ENCODE measurements at places on chromosomes 11 and 22.

GRCh38 chr11:85115798-85116197 lies 511.3 kb downstream of the DLG2 start:
- DNase-seq, result no peak

DNA sequence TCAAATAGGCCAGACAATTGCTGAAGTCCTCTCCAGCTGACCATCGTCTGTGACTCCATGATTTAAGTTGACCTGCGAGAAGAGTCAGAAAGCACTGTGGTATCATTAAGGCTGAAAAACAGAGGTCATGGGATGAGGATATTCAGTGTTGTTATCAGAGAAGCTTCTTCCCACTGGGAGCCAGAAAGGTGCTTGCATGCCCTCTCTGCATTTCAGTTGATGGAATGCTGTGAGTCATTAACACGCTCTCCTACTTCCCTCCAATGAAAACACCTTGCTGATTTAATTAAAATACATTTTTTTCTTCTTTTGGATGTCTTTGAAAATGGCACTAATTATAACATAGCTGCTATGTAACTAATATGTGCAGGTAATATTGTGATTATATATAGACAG lies 667.0 kb downstream of the NTM start:
- no peak for DNase-seq

DNA sequence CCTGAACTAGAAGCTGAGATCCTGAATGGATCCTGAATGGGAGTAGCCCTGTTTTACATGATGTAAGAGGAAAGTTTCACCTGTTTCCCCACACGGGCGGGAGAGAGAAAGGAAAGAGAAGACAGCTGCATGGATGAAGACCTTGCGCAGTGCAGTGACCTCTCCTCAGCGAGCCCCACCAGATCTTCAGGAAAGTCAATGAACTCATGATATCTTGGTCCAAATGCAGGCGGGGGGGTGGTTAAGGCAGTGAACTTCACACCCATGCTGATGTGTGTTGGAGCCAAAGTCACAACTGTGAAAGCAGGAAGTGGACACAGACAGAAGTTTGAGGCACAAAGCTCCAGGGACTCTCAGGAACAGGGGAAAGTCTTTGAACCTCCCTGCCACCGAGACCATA lies 8.6 kb upstream of the FJX1 start:
- no peak for DNase-seq

DNA sequence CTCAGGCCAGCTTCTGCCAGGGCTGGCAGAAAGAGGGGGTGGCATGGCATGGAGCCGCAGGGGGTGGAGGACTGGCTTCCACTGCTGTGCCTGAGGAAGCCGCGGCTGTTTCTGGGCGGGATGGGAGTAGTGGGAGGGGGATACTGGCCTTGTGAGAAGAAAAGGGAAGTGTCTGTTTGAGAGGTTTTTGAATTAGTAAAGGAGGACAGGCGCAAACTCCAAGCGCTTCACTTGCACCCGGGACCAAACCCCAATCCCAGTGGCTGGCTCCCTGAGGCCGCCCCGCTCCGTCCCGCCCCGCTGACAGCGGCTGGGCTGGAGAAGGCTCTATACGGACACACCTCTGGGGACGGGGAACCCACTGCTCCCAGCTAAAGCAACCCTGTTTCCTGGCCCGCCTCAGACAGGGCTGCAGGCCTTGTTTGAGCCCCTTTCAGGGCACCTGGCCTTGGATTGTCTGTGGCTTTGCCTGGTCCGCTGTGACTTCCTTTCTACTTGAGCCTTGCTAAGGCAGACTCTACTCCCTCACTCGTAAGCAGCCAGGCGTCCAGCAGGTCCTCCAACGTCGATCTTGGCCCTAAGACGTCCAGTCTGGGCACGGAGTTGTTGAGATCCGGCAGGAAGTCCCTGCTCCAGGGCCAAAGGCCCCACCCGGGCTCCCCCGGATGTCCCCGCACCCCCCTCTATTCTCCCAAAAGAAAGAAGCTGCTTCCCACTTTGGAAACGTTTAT lies 2.2 kb downstream of the APOA1 start:
- DNase-seq, result no peak

GRCh38 chr11:12377824-12378593 lies 638 bp downstream of the PARVA start:
- peak; percentile 82 for DNase-seq

DNA sequence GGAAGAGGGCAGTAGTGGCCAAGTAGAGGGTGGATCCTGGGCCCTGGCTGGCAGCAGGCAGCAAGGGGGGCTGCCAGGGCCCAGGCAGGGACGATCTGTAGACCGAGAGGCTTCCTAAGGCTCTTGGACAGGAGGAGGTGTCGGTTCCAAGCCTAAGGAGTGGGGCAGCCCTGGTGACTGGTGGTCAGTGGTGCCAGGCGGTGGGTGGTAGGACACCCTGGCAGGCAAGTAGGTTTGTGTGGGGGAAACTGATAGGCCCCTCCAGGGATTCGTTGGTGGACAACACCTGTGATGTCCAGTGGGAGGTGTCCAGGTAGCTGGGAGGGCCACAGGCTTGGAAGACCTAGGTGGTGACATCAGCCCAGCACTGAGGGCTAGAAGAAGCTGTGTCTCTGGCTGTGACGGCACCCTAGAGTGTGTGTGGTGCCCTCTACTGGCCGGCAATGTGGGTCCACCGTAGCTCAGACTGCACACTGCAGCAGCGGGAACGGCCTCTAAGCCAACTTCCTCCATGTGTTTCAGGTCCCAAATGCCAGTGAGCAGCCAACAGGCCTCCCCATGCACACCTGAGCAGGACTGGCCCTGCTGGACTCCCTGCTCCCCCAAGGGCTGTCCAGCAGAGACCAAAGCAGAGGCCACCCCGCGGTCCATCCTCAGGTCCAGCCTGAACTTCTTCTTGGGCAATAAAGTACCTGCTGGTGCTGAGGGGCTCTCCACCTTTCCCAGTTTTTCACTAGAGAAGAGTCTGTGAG lies 9.4 kb upstream of the SAMM50 start:
- peak; percentile 55 for DNase-seq

DNA sequence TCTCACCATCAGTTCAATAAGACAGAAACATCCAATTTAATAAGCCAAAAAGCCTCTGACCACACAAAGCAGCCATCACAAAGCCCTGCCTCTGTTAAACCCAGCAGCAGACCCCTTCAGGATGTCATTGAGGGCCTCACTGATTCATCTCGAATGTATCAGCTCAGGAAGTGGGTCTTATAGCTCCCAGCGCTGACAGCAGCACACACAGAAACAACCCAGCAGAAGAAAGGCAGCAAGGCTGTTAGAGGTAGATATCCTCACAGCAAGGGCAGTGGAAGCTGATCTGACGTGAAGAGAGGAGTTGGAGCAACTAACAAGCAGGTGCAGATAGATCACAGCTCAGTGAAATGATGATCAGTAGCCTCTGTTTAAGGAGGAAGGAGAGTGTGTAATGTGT lies 86.2 kb upstream of the NCAM1 start:
- DNase-seq, result no peak

GRCh38 chr22:17855572-17856290 lies 81.5 kb upstream of the BID start:
- no peak for DNase-seq

- no peak for DNase-seq
These were observed 9.9 kb downstream of the STK33 start for GRCh38 chr11:8584082-8584481.

GRCh38 chr11:61911701-61912529 lies 5.5 kb downstream of the RAB3IL1 start:
- DNase-seq, result no peak

- DNase-seq, result peak; percentile 8
These were observed 1.7 kb downstream of the RASGRP2 start for GRCh38 chr11:64742087-64742888.

DNA sequence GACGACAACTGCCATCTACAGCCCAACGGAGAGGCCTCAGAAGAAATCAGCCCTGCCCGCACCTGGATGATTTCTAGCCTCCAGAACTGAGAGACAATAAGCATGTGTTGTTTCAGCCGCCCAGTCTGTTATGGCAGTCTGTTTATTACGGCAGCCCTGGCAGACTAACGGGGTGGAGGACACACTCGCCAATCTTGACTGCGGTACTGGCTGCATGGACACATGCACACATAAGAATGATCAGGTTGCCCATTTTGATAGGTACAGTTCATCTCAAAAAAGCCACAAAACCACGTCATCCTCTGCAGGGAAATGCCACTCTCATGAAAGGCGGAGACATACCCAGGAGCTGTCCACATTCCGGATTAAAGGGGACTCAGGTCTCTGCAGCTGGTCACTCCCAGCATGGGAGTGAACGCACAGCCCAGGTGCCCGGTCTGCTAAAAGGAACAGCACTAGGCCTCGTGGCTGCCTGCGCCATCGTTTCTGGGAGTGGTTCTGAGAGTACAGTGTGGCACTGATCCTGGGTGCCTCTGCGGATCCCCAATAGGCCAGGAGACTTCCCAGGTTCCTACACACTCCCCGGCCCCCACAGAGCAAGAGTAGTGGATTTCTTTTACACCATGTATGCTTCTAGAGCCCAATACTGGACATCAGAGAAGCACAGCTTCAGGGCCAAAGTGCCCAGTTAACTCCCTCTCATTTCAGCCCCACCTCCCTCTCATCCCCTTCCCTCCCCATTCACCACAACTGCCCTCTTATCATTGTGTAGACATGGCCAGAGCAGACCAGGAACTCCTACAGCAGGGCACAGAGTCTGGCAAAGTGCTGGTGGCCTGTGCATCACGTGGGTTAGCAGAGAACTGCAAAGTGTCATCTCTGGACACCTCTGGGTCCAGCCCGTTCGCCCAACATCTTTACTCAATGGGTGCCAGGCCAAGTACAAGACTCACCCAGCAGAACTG lies 11.7 kb upstream of the COMT start:
- DNase-seq, result no peak

GRCh38 chr11:106442032-106442431 lies 364.6 kb downstream of the AASDHPPT start:
- DNase-seq, result no peak

DNA sequence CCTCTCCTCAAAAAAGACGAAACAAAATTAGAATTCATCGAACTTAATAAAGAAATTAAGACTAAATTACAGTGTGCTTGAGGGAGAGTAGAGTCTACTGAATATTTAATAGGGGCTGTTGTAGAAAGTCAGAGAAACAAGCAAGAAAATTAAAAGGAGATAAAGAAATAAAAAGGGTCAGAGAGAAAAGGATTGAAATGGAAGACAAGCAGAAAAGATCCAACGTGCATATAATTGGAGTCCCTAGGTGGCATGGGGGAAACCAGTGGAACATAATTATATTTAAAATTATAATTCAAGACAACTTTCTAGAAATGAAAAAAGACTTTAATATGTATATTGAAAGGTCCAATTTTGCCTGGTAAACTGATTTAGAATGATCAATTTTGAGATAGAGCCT lies 74.3 kb downstream of the ACER3 start:
- peak; percentile 8 for DNase-seq

GRCh38 chr22:42805998-42806830 lies 50.9 kb downstream of the ARFGAP3 start:
- no peak for DNase-seq

- DNase-seq, result no peak
These were observed 99.8 kb upstream of the OLFML1 start for GRCh38 chr11:7385532-7385931.

DNA sequence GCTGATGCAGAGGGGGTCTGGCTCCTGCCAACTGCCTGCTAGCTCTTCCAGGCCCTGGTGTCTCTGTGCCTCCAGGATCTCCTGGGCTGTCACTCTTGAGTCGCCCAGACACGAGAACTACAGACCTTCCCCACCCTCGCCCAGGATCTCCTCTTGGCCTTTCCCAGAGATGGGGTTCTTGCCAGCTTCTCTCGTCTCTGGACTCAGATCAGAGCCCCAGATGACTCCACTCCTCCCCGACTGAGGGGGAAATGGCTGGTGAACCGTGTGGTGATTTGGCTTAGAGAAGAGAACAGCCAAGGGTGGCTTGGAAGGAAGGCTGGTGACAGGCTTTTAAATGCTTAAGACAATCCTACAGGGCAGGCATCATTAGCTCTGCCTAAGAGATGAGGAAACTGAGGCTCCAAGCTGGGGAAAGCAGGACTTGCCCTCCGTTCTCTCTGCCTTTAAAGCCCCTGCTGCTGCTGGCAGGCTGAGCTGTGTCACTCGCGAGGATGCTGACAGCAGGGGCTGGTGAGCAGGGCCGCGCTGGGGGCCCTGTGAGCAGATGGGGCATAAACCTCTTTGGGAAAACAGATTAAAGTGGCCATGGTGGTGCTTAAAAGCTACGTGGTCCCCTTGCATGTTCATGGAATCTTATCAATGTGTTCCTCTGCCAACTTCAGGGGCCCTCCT lies 90.3 kb upstream of the THY1 start:
- no peak for DNase-seq

GRCh38 chr11:134633276-134633675 lies 221.2 kb upstream of the B3GAT1 start:
- DNase-seq, result no peak

DNA sequence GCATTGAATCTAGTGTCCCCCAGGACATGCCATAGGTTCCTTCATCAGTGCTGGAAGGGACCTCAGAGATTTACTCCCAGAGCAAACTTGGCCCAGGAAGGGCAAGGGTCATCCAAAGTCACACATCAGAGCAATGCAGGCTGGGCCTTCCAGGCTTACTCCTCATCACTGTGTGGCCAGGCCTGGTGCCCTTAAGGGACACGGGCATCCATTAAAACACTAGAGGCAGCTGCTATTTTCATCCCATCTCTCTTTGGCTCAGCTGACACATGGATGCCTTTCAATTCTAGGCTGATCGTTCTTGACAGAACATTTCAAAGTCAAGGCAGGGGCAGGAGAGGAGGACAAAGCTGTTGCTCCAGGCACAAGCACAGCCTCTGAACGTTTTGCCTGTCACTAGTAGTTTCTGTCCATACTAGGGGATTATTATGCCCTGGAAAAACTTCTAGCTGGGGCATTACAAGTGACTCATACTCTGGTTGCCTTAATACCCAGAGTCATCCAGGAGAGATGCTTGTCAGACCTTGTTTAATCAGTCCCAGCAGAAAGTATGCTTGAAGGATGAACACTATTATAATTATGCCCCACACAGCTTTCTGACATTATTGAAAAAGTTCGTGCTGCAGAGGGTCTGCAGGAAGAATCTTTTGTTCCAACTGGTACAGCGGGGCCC lies 240.3 kb downstream of the TENM4 start:
- no peak for DNase-seq

- DNase-seq, result no peak
These were observed 10.8 kb downstream of the RPS13 start for GRCh38 chr11:17066691-17067090.

- DNase-seq, result no peak
These were observed 12.0 kb upstream of the TTLL12 start for GRCh38 chr22:43198936-43199335.

DNA sequence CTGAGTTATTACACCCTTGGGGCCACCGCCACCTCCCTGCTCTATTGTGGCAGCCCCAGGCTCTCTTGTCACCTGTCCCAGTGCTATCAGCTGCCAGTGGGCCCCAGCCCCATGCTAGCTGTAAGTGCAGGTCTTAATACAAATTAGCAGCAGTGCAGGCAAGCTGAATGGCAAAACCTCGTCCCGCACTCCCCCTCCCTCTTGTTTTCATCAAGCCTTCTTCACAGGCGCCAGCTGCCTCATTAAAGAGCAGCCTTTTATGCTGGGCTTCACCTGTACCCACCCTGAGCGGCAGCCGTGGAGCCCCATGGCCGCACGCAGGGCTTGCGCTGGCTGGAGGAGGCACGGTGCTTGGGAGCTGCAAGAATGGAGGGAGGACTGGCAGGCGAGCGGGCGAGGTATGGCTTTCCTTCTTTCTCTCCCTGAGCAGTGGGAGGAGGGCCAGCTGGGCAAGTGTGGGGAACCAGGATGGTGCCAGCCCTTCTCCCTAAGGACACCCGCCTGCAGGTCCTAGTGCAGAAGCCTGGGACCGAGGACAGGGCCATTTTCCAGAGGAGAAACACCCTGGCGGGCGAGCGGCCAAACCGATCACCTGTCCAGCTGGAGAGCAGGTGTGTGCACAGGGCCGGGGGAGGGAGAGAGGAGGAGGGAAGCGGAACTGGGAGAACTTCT lies 70.7 kb downstream of the FLI1 start:
- DNase-seq, result no peak

- DNase-seq, result peak; percentile 52
These were observed 113.6 kb downstream of the TEAD1 start for GRCh38 chr11:12787847-12788246.
